Spleen (tissue), 13 donors: ENCODE measurements at places on chromosomes 1 and 21.

DNA sequence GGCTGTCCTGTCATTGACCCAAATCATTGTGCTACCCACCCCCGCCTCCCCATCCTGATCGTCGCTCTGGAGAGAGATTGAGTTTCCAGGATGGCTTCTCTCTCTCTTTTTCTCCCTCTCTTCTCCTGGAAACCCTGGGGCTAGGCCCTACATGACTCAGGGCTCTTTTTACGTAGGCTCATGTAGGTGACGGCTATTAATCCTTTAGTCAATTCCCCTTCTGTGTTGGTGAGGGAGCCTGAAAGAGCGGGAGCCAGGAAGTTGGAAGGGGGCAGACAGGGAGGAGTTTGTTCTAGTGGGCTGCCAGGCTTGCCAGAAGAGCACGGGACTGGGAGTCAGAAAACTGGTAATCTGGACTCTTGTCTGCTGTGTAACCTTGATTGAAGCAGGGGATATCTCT is 9.7 kb downstream of the ATP2B4 start:
- DNase-seq: no peak

- no peak for DNase-seq
Observed at GRCh38 chr1:242146652-242147051, 147.8 kb upstream of the MAP1LC3C start.

DNA sequence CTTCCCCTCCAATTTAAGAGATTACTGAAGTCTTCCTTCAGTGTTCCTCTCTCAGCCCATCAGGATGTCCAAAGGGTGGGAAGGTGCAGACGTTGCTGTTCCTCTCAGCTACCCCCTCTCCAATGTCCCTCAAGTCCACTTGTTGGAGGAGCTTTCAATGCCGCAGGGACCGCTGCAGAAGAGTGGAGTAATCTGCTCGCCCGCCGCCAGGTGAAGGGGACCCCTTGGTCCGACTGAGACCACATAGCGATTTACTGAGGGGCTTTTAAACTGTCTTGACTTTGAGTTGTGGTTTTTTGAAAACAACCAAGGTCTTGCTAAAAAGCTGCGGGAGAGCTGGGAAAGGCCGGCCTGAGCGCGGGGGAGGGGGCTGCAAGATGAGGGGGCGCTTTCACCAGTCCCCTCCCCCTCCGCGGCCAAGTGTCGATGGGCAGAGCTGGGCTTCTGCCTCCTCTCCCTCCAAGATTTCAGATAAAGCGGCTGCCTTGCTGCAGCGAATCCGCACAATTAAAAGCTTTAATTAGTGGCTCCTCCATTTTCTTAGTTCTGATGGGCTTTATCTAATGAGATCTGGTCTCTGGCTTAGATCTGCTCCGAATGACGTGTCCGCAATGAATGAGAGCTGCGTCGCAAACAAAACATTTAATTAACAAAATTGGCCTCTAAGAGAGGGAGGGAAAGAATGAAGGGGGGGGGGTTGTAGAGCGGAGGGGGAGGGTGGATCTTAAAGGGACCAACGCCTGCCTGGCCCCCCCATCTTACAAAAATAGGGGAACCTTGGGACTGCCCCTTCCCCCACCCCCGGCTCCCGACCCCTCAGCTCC is 5.9 kb downstream of the LMO4 start:
- DNase-seq: peak; percentile 85

DNA sequence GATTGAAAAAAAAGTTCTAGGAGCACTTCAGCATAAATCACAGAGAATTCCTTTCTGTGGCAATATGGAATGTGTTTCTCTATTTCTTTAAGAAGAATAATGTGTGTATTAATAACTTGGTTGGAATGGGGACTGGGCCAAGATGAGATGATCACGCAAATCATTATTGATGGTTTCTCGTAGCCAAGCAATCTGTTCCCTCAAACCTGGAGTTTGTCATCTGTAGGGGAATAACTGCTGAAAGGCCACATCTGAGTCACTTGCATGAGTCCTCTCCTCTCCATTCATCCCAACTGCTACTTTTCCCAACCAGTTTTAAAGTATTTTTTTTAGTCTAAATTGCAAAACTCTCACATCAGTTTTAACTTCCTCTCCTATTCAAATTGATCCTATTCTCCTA is 480.4 kb downstream of the PLPP3 start:
- no peak for DNase-seq

DNA sequence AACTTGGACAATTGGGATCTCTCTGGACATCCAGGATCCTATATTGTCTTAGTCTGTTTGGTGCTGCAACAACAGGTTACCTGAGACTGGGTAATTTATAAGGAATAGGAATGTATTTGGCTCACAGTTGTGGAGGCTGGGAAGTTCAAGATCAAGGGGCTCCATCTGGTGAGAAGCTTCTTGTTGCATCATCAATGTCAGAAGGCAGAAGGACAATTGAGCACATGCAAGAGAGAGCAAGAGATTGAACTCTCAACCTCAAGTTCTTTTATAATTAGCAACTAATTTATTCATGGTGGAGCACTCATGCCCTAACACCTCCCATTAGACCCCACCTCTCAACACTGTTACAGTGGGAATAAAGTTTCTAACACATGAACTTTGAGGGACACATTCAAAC is 124.7 kb upstream of the ETV3 start:
- no peak for DNase-seq

DNA sequence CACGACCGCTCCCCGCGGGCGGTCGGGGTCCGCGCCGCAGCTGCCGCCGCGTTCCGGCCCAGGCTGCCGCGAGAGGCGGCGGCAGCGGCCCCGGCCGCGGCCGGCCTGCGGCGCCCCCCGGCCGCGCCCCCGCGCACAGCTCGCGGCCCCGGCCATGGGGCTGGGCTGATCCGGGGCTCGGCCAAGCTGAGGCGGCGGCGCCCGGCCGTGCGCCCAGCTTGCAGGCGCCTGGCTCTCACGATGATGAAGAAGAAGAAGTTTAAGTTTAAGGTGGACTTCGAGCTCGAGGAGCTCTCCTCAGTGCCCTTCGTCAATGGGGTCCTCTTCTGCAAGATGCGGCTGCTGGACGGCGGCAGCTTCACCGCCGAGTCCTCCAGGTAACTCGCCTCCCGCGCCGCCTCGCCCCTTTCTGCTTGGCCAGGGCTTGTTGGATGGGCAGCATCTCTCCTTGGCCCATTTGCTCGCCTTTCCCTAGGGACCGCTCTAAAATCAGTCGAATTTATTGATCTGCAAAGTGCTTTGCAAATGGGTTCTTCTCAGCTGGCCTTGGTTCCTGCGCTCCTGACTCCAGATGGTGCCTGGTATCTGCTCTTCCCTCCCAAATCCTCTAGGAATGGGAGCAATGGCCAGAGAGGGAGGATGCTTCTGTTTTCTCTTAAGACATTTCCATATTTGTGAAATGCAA is 431 bp downstream of the EEIG2 start:
- peak; percentile 89 for DNase-seq

GRCh38 chr1:109426281-109427170 is at the start of gene PSMA5:
PSMA5 (minus strand) TSS chr1:109426448; CDS start chr1:109426330, 118 bp downstream.
- peak; percentile 97 for DNase-seq

GRCh38 chr1:101309334-101310311 is 72.8 kb downstream of the S1PR1 start:
- DNase-seq: peak; percentile 94

- peak; percentile 89 for DNase-seq
Observed at GRCh38 chr1:37474697-37475379, 458 bp downstream of the ZC3H12A start.

DNA sequence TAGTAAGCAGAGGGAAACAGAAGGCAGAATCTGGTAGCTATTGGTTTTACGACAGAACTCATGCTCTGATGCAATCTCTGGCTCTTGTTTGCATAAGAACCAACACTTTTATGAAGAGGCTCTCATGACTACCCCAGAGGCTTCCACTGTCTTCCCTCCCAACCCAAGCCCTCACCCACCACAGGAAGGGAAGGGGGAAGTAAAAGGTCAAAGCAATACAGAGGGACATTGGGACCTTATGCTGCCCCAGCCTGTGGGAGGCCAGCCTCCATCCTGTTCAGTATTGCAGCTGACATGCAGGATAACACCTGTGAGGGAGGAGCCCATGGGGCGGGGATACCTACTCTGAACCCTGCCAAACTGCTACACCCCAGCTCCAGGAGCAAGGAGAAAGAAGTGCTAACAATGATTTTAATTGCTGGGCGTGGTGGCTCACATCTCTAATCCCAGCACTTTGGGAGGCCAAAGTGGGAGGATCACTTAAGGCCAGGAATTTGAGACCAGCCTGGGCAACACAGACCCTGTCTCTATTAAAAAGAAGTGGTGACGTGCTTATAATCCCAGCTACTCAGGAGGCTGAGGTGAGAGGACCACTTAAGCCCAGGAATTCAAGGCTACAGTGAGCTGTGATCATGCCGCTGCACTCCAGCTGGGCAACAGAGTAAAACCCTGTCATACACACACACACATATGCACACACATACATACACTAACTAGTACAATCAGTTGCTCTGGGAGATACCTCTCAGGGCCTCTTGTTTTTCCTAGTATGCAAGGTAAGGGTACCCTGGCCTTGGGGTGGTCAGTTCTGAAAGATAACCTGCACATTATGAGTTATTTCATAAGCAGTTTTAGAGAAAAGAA is 9.5 kb downstream of the MR1 start:
- no peak for DNase-seq

GRCh38 chr1:85328713-85329397 is 52.4 kb upstream of the BCL10 start:
- no peak for DNase-seq

- DNase-seq: no peak
Observed at GRCh38 chr21:30153697-30154340, 12.8 kb downstream of the CLDN17 start.

GRCh38 chr21:45152265-45152746 is 77.9 kb downstream of the ADARB1 start:
- peak; percentile 92 for DNase-seq

DNA sequence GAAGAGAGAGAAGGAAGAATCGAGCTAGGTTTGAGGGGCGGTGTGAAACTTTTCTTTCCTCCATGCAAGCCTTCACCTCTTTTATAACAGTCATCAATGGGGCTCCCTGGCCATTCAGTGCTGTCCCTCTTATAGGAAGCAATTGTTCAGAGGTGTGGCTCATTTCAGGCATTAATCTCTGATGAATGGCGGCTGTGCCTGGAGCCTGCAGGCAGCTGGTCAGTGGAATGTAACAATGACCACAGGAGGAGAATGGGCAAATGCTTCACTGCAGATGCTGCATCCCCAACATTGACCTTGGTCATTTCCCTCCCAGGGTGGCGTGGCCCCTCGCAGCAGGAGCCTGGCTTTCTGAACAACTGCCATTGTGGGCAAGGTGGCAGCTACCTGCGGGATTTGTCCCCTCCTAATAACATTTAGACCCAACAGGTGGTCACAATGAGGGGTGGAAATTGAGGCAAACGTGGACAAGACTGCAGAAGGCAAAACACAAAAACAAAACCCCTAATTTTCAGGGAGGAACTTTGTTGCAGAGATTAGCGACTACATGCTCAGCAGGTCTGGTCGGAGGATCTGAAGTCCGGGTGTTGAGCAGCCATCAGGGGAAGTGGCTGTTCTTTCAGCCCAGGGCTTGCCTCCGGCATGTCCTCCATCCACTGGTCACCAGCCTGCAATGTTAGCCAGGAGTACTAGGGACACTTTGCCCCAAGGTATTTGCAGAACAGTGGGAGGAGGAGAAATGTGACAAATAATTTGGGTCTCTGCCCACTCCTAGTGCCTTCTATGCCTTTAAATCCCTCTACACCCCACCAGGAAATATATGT is 97.3 kb upstream of the PAXBP1 start:
- no peak for DNase-seq

GRCh38 chr1:6466023-6466422 is at the start of gene TNFRSF25:
TNFRSF25 (minus strand) TSS chr1:6466173; CDS start chr1:6466107, 66 bp downstream.
- no peak for DNase-seq

DNA sequence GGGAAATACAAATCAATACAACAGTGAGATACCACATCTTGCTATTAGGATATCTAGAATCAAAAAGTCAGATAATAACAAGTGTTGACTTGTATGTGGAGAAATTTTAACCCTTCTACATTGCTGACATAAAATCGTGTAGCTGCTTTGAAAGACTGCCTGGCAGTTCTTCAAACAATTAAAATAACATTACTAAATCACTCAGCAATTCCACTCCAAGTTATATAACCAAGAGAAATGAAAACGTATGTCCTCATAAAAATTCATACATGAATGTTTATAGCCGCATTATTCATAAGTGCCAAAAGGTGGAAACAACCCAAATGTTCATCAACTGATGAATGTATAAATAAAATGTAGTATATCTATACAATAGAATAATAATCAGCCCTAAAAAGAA is 164.6 kb downstream of the RASAL2 start:
- DNase-seq: no peak

DNA sequence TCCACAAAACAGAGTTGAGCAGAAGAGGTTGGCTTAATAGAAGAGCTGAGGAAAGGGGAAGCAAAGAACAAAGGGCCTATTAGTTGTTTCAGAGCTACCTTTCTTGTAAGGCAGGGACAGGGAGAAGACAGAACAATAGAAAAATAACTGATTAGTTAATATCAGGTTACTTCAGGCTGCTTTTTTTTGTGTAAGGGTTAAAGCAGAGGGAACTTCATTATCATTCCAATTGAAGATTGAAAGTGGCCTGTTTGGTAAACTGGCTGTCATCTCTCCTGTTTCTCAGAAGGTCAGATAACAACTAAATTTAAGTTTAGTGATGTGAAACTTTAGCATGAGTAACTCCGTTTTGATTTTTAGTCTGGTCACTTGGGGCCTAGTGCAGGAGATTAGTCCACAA is 22.3 kb downstream of the CDC42 start:
- no peak for DNase-seq

- no peak for DNase-seq
Observed at GRCh38 chr1:65277605-65278347, 31.6 kb upstream of the DNAJC6 start.

GRCh38 chr21:41147979-41148355 is 20.0 kb upstream of the BACE2 start:
- DNase-seq: no peak

- no peak for DNase-seq
Observed at GRCh38 chr1:38872401-38873026, 634 bp downstream of the MYCBP start.

DNA sequence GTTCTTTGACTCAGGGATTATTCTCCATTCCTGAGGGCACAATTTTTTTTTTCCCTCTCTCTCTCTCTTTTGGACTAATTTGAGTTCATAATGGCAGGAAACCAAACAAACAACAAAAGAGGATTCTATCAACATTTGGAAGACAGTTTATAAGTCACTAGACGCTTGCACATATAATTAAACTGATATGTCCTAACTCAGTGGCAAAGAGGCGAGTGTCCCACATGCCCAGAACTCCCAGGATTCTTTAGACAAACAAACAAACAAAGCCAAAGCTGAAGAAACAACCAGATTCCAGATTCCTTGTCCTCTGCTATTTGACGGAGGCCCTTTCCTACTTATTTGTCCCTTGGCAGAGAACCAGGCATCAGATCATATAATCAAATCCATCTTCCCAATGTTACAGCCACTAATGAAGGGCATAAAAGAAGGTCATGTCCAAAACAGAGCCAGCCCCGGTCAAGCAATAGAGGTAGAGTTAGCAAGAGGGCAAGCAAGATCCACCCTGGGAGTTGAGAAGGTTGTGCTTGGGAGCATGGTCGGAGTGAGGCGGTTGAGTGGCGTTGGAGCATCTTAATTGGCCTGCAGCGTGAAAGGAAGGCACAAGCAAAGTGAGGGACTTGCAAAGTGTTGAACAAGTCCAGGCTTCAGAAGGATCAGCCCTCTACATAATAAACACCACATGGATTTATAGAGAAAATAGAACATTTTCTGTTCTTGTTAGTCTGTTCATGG is 30.3 kb downstream of the ZNF362 start:
- DNase-seq: peak; percentile 51

- DNase-seq: no peak
Observed at GRCh38 chr1:37763791-37764413, 1.0 kb downstream of the EPHA10 start.
